ENCODE measurements at places on chromosomes 7 and 10.

GRCh38 chr10:47438857-47439474 is 44.9 kb downstream of the ANXA8 start:
- no peak for DNase-seq

DNA sequence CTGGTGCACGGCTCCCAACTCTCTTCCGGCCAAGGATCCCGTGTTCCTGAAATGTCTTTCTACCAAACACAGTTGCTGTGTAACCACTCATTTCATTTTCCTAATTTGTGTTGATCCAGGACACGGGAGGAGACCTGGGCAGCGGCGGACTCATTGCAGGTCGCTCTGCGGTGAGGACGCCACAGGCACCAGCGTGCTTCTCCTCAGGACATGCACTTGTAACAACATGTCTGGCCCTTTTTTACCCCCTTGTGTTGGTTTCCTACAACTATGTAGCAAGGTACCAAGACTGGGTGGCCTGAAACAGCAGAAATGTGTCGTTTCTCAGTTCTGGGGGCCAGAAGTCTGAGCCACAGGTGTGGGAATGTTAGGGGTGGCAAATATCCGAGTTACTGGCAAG is 18.2 kb downstream of the CALML5 start:
- DNase-seq: no peak

GRCh38 chr7:152336754-152337368 is 98.9 kb downstream of the KMT2C start:
- peak; percentile 21 for DNase-seq

DNA sequence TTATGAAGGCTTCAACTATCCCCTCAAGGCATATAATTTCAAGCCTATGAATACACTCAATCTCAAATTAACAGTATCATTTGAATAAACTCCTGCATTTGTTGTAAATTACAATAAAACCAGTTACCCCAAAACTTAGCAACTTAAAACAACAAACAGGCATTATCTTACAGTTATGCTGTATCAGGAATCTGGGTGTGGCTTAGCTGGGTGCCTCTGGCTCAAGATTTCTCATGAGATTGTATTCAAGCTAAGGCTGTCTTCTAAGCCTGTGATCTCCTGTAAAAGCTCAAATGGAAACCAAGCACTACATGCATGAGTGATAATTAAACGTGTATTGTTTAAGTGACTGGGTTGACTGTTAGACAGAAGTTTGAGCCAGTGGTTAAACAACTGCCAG is 341.0 kb upstream of the PHF14 start:
- no peak for DNase-seq

DNA sequence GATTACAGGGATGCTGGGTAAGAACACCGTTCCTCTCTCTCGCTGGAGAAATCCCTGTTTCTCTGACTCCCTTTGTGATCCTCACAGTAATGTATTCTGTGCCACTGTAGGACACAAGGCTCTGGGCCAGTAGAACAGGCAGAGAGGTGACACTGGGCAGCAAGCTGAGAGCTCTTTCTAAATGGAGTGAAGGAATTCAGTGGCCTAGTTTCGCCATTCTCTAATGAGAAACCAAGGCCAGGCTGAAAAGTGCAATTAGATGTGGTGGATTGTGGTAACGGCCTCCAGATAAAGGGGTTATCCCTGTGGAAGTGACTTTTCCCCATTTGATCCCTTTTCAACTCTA is 12.8 kb downstream of the KCTD7 start:
- DNase-seq: no peak

DNA sequence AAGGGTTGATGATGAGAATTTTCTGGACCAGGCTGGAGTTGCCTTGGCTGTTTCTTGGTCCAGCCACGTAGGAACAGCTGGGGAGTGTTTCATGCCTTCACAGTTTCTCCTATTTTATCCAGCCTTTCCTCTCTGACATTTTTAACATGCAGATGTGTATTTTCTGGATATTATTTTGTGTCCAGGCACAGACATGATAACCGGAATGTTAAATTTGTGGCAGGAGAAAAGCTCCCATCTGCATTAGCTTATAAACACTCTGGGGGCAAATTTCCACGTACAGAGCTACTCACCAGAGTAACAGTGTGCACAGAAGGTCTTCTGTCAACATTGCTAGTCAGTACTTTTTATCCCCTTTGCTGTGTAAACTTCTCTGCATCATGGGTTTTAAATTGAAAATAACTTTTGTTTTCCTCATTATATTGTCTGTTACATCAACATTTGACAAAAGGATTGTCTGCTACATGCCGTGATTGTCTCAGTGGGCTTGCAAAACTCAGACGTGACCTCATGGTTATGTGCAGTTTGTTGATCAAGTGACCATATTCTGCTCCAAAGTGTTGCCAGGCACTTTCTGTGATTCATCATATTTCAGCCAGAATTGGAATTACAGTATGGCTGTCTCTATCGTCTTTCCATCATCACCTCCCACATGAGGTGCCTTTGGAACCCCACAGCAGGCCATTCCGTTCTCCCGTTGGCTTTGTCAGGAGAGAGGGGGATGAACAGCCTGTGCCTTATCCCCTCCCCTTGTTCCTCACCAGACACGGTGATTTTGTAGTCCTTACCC is 41.4 kb downstream of the INSYN2A start:
- DNase-seq: no peak

DNA sequence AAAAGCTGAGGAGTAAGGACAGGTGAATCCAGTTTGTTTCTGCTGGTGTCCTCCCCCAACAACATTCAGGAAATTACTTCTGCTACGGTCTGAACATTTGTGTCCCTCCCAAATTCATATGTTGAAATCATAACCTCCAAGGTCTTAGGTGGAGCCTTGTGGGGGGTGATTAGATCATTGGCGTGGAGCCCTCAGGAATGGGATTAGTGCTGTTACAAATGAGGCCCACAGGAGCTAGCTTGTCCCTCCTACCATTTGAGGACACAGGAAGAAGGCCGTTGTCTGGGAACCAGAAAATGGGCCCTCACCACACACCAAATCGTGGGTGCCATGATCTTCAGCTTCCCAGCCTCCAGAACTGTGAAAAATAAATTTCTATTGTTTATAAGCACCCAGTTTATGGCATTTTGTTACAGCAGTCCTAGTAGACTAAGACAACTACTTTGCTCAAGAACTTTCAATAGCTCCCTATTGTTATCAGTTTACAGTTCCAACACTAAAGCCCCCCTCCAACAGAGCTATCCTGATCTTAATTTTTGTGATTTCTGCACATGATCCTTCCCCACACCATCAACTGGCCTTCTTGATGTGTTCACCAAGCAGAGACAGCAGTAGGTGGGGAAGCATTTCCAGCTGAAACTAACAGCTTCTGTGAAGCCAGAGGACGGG is 2.1 kb upstream of the LRMDA start:
- no peak for DNase-seq

DNA sequence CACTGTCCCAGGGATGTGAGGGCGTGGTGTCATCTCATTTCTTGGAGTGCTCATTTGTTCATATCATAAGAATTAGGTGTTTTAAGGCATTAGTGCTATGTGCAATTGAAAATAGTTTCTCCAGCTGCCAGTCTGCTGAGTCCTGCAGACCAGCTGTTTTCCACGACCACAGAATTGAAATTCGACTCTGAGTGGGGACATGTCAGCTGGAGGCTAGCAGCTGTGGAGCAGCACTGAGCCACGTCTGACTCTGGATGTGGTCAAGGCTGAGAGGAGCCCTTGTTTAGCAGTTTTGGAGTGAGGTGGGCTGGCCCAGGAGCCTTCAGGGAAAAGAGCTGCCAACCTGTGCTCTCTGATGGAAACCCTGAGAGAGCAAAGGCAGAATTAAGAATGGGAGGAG is 156.3 kb upstream of the GRB10 start:
- DNase-seq: no peak

- DNase-seq: no peak
These were observed 14.3 kb downstream of the SKIDA1 start for GRCh38 chr10:21511095-21511570.

GRCh38 chr10:18859659-18860058 is 188.9 kb upstream of the MALRD1 start:
- DNase-seq: no peak

- no peak for DNase-seq
These were observed 341.4 kb upstream of the PODXL start for GRCh38 chr7:131897790-131898165.

- DNase-seq: peak; percentile 90
These were observed 3.4 kb upstream of the MUC12 start for GRCh38 chr7:100965723-100966541.

- no peak for DNase-seq
These were observed 150.4 kb upstream of the NEBL start for GRCh38 chr10:21047511-21047910.

DNA sequence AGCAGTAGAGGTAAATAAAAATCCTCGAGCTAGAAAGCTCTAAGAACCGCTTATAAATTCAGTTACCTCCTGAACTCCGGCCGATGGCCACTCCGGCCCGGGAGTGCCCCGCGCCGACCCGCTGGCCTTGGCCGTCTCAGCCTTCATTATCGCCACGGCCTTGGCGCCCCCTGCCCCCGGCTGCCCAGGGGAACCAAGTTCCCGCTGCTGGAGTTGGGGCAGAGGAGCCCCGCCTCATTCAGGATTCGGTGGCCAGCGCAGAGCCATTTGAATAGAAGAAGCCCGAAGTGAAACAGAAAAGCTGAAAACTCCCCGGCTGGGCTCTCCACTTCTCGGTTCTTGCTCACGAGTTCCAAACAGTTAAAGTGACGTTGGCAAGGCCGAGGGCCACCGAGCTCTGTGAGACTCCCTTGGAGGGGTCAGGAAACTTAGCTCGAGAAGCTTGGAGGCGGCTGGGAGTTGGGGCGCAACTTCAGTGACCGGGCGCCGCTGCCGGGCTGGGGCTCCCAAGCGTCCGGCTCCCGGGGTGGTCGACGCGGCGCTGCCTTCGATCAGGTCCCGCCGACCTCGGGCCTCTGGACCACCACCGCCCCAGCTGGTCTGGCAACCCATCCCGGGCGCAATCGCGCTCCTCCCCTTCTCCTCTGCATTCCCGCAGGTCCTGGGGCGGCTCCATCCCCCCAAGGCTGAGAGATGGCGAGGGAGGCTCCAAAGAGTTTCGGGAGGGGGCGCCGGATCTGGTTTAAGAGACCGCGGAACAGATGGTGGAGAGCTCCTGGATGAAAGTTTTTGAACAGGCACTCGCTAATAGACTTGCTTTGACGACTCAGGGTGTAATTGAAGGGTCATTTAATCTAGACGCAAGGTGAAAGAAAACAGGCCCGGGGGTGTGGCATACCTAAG is 5.8 kb upstream of the FEZF1 start:
- no peak for DNase-seq

- no peak for DNase-seq
These were observed 30.8 kb downstream of the SH2B2 start for GRCh38 chr7:102317231-102318059.

- DNase-seq: no peak
These were observed 42.5 kb downstream of the ZCCHC24 start for GRCh38 chr10:79402951-79403350.

- DNase-seq: no peak
These were observed 35.8 kb downstream of the GBF1 start for GRCh38 chr10:102281102-102281487.

DNA sequence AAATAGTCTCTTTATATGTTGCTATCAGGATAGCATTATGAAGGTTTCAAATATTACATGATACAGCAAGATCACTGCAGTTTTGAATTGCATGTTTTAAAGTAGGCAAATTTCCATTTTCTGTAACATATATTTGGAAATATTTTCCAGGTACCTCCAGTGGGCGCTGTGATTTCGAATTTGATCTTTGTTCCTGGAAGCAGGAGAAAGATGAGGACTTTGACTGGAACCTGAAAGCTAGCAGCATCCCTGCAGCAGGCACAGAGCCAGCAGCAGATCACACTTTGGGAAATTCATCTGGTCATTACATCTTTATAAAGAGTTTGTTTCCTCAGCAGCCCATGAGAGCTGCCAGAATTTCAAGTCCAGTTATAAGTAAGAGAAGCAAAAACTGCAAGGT is 299.0 kb downstream of the MALRD1 start:
- no peak for DNase-seq

DNA sequence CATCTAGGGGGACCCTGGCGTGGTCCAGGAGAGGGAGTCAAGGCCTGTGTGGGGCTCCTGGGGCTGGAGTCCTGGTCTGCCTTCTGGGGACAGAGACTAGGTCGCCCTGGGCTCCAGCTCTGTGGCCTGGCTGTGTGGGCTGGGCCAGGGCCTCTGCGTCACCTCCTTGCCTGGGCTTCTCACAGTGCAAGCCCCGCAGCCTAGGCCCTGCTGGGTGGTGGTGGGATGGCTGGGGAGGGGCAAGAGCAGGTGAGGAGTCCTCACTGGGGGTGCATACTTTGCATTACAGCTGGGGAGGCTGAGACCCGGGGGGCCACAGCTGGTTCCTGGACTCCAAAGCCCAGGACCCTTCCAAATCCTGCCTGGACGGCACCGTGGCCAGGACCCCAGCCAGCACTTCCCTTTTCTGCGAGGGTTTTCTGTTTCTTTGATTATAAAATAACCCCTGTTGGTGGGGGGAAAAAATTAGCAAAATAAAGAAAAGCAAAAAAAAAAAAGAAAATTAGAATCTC is 23.5 kb downstream of the PWWP2B start:
- DNase-seq: peak; percentile 31

DNA sequence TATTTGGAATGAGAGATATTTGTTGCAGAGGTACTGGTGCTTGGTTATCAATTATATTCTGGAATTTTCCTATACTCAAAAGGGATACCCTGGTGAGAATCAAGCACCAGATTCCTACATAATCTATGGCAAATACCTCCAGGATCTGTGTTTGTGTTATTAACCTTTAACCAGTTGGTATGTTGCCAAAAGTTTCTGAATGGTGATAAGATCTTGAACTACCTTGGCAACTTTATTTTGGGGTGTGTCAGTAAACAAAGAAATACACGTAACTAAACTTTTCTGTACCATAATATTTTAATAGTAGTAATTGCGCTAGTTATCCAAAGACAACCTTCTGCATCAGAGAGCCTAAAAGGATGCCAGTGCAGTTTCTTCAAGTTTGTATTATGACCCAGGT is 13.4 kb downstream of the SCIN start:
- DNase-seq: no peak

DNA sequence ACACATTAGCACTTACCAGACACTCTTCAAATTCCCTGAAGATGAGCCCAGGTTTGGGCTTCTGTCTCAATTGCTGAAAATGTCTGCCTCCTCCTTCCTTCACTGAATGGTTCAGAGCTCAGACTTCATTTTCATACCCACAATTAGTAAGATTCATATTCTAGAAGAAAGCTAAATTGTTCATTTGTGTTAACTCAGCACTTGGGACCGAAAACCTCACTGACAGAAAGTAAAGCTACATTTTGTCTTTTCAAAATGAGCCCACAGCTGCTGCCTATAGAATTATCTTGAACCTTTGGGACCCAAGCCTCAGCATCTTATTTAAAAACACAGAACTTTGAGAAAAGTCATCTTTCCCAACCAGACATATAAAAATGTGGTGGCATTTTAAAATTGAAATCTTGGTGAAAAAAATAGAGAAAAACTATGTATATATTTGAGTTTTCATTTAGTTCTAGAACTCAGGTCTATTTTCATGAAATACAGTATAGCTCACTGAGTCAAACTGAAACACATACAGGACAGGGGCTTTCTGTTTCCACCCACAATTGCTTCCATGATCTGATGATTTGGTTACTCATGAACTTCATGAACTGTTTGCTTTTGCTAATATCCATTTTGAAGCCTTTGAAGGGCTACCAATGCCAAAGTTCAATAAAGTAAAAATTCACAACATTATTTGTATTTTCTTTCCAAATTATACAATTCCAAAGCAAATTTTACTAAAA is 119.1 kb upstream of the PFKP start:
- DNase-seq: no peak

- peak; percentile 65 for DNase-seq
These were observed 815 bp downstream of the NEUROG3 start for GRCh38 chr10:69572159-69573055.

- DNase-seq: no peak
These were observed 36.6 kb upstream of the SEMA3A start for GRCh38 chr7:84231157-84231556.

Measured in activated T-cell treated with anti-CD3 and anti-CD28 coated beads, Interleukin-2, amount 50 U/mL, for 48 hours (primary cell).